Stimulated activated CD4-positive, alpha-beta T cell treated with anti-CD3 and anti-CD28 coated beads, Interleukin-15, amount 100 ng/mL, for 1 hour (primary cell): ENCODE measurements at places on chromosomes 7 and 10.

GRCh38 chr10:59908808-59909143 is 2.4 kb upstream of the CCDC6 start:
- no peak for DNase-seq

GRCh38 chr10:12941966-12942365 is 59.5 kb downstream of the CCDC3 start:
- DNase-seq = no peak

DNA sequence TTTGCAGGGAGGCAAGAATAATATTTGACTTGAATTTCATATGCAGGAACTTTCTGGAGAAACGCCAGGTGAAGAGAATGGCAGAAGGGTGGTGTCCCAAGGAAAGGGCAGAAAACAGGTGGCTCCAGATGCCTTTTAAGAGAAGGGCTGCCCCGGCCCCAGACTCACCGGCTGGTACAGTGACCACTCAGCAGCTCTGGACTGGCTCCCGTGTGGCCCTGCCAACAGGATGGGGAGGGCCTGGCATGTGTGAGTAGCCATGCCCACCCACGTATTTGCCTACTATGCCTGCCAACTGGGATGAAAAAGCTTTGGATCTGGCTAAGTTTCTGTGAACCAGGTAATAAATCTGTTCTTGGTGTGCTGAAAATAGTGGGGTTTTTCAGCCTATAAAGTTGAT is 159.5 kb downstream of the PRKAG2 start:
- DNase-seq = no peak

GRCh38 chr7:1914321-1914720 is 244.2 kb downstream of the ELFN1 start:
- DNase-seq = no peak

DNA sequence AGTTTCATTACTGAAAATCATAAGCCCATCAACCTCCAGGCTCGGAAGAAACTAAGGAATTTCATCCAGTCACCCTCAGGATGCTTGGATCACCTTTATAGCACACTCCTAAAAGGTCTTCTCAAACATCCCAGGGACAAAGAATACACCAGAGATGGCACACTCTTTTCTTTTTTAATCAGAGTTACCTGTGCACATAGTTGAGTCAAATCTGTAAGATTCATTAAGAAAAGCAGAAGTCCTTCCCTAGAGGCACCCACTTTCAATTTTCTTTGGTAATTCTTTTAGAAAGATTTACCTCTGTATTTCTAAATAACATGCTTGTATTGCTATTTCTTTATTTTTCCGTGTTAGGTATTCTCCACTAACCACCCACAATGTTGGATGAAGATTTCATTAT is 50.6 kb upstream of the IL6 start:
- no peak for DNase-seq

DNA sequence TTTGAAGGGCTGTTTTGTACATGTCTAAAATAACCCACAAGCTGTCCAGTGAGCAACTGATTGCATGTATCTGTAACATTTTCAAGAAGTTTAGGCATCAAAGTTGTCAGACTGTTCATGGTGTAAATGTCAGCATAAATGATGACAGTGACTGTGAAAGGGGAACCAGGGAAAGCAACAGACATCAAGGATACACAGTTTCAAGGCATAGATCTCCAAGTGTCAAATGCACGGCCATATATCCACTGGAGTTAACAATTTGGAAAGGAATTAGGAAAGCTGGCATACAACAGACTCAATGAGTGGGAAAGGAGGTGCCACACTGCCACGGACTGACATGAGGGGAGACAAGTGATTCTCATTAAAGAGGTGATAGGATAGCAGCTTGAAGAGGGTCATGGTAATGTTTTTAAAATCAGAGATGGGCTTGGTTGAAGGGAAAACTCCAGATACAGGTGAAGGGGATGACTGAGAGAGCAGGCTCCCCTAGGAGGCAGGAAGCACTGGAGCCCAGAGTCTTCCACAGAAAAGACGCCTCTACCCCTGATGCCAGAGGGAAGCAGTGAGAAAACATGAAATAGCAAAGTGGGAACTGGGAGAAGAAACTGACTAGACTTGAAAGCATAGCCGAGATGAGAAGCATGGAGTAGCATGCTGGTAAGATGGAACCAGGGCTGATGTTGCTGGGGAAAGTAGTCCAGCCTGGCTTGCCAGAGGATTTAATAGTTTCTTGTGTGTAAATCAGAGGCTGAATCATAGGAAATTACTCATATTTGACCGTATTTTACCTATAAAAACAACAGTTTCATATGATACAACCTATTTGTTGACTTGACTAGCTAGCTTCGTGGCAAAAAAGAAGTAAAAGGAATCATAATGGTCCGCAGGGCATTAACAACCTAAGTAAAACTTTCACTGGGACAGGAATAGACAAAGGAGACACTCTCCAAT is 18.6 kb downstream of the NSMCE4A start:
- DNase-seq = no peak

- DNase-seq = no peak
Observed at GRCh38 chr7:47092336-47092735, 489.6 kb downstream of the TNS3 start.

- no peak for DNase-seq
Observed at GRCh38 chr10:30553626-30554439, 75.7 kb downstream of the LYZL2 start.

- DNase-seq = no peak
Observed at GRCh38 chr7:148761499-148762278, 63.0 kb downstream of the CUL1 start.

GRCh38 chr10:132326344-132326889 is 5.6 kb upstream of the LRRC27 start:
- DNase-seq = no peak

DNA sequence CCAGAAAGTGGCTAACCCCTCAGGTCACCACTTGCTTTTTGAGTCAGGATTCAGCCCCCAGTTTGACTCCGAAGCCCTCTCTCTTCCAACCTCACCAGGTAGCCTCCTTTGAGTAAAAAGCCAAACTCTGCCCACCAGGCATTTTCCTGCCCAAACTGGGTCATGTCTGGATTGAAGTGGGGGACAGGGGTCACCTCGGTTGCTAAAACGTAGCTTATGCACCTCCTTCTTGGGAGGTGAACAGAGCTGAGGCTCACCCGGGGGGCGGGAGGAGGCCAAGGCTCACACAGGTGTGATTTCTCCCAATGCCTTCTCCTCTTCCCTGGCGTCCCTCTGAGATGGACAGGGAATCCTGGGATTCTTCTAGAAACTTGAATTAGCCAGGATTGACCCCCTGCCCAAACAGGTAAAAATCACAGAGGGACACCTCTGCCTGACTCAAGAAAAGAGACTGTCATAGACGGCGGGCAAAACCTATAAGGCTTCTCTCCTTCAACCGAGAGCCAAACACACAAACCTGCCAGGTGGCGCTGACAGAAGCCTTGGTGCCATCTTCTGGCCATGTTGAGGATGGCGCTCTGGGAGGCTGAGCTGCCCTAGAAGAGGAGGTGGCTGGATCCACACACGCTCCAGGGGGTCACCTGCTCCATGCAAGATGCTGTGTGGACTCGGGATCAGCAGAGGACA is 51.6 kb downstream of the PRLHR start:
- no peak for DNase-seq

DNA sequence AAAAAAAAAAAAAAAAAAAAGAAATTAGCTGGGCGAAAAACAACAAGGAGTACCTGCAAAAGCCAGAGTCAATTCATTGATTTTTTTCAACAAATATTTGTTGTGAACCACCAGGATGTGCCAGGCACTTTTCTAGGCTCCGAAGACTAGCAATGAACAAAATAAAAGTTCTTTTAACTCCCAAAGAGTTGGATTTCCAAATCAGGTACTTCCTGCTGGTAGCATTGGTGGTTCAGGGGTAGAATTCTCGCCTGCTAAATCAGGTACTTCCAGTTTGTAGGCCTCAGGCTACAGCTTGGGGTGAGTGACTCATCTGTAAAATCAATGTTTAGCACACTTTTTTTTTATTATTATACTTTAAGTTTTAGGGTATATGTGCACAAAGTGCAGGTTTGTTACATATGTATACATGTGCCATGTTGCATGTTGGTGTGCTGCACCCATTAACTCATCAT is 10.9 kb downstream of the PPA1 start:
- DNase-seq = no peak

DNA sequence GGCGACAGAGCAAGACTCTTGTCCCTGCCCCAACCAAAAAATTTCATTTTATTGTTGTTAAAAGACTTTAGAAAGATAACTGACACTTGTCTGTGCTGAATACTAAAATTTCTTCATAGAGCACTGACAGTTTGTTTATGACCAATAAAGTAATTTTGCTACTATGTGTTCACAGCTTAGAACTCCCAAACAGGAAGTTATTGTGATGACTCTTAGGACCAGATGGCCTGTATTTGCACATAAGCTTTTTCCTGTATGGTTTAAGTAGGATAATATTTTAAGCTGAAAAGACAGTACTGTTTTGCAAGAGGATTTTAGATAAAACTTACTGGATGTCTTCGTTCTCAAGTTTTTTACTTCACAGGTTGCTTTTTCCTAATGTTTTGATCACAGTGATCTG is 80.7 kb downstream of the MMRN2 start:
- no peak for DNase-seq

GRCh38 chr10:23368816-23369640 is 24.4 kb upstream of the C10orf67 start:
- DNase-seq = no peak

DNA sequence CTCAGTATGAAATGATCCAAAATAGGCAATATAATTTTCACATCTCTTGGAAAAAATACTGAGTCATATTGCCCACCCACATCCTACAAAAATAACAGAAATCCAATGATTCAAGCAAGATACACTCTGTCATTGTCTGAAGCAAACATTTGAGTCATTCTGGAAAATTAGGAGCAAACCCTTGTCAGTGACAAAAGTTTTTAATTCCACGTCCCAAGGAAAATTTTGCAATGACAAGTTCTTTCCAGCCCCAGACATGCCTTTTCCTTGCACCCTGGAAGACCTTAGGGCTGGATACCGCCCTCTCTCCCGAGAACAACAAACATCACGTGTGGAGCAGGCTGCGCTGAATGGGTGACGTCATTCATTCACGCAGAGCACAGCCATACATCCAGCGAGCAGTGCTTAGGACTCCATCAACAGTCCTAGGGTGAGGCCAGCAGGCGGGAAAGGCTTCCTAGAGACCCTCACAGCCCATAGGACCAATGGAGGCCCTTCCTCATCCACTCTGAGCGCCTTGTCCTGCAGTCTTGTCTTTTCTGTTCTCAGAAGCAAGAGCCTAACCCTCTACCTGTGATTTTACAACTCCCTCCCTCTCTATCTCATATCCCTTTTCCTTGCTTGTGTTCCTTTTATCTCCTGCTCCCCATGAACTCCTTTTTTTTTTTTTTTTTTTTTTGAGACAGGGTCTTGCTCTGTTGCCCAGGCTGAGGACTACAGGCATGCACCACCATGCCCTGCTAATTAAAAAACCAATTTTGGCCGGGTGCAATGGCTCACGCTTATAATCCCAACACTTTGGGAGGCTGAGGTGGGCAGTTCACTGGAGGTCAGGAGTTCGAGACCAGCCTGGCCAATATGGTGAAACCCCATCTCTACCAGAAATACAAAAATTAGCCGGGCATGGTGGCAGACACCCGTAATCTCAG is 23.5 kb upstream of the KDM7A start:
- DNase-seq = no peak

- DNase-seq = no peak
Observed at GRCh38 chr7:146885231-146885630, 768.6 kb downstream of the CNTNAP2 start.

- DNase-seq = no peak
Observed at GRCh38 chr10:60453036-60453435, 63.4 kb upstream of the ANK3 start.
